ENCODE measurements at places on chromosomes 3 and 15.

DNA sequence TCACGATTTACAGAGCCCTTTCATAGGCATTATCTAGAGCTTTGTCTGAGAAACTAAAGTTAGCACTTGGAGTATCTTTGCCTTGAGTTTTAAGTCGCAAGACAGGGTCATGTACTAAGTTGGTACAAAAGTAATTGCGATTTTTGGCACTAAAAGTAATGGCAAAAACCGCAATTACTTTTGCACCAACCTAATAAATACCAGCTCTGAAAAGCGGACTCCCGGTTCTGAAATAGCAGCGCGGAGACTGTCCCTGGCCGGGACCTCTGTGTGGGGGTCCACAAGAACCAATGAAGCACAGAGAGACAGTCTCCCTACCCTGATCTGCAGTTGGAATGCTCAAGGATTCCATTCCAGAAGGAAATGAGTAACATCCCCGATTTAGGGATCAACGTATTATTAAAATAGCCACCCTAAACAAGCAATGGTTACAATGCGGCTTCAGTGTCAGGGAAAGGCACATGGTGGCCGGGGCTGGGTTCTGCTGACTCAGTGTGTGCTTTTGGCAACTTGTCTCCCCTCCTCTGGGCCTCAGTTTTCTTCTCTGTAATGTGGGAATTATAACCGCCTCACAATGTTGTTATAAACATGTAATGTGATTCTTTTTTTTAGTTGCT, 150.3 kb upstream of the MCTP2 start:
- DNase-seq: no peak

GRCh38 chr15:81346611-81347010, 22.7 kb upstream of the STARD5 start:
- DNase-seq: no peak

- no peak for DNase-seq
Measured at GRCh38 chr15:74202452-74203401, at the start of gene STRA6. TSS of gene STRA6 (minus strand) at chr15:74202787. CDS start at chr15:74202267, 520 bp downstream.

GRCh38 chr15:68114356-68114755, 60.2 kb downstream of the PIAS1 start:
- no peak for DNase-seq

GRCh38 chr15:68829068-68829467, 8.4 kb upstream of the ANP32A start:
- DNase-seq: no peak

GRCh38 chr3:110021659-110022058, 684.3 kb upstream of the DPPA4 start:
- no peak for DNase-seq

- no peak for DNase-seq
Measured at GRCh38 chr3:183439515-183439914, 11.1 kb upstream of the MCF2L2 start.

DNA sequence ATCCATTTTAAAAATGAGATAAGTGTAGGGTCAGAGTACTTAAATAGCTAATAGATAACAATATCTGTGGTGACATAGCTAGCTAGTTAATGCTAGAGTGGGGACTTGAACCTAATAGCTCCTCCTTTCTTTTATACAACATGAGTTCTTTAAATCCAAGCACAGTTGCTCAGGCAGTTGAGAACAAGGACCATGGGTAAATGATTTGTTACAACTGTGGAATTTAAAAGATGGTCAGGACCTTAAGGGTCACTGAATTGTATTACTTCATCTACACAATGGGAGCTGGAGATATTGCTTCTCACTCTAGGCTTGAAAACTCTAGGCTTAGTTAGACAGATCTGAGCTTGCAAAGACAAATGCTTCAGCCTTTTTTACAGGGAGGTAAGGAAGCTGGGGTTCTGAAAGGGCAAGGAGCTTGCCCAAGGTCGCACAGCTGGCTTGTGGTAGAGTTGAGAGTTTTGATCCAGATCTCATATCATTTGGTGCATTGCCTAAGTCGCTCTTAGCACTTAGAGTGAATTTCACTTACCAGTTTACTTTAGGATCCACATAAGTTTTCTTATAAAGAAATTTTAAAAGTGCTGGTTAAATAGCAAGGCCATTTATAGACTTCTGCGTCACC, 90.2 kb downstream of the EDEM1 start:
- no peak for DNase-seq

- no peak for DNase-seq
Measured at GRCh38 chr3:147030274-147030673, 376.1 kb downstream of the ZIC4 start.

DNA sequence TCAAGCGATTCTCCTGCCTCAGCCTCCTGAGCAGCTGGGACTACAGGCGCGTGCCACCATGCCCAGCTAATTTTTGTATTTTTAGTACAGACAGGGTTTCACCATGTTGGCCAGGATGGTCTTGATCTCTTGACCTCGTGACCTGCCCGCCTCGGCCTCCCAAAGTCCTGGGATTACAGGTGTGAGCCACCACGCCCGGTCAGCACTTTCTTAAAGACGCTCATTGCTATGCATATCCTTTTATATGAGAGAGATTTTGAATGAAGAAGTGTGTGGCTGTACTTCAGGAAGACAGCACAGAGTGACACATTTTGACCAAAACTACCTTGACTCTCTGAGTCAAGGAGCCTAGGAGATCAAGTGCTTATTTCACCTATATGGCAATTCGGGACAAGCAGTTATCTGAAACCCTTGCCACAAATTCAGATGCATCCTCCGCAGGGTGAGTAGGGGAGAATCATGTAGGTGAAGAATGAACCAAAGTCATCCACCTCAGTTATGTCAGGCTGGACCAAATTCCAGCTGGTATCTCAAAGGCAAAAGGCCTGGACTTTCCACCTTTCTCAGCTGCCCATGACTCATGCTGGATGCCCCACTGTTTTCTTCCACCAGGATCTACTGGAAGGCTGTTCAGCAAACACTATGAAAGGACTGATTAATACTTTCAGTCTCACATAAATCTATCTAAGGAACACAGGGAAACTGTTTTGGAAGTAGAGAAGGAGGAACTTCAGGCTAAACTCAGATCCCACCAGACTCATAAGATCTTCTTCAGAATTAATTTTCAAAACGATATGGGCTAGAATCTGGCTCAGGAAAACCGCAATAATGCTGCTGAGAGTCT, 31.9 kb downstream of the SUSD5 start:
- no peak for DNase-seq

GRCh38 chr3:64053581-64053980, 30.3 kb upstream of the PSMD6 start:
- no peak for DNase-seq

DNA sequence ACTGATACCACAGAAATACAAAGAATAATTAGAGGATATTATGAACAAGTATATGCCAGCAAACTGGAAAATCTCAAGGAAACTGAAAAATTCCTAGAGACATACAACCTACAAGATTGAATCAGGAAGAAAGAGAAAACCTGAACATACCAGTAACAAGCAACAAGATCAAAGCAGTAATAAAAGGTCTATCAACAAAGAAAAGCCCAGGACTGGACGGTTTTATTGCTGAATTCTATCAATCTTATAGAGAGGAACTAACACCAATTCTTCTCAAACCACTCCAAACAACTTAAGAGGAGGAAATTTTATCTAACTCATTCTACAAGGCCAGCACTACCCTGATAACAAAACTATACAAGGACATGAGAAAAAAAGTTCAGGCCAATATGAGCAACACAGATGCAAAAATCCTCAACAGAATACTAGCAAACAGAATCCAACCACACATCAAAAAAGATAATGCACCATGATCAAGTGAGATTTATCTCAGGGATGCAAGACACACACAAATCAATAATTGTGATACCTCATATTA, 71.1 kb upstream of the IMPG2 start:
- DNase-seq: no peak

GRCh38 chr15:74470631-74471395, 9.9 kb upstream of the UBL7 start:
- no peak for DNase-seq

GRCh38 chr3:79405183-79405582, 362.6 kb downstream of the ROBO1 start:
- DNase-seq: no peak
